ENCODE measurements at places on chromosomes 7 and 10.
A peak's percentile ranks its signal among the peaks of the same experiment; 100 is the strongest.

DNA sequence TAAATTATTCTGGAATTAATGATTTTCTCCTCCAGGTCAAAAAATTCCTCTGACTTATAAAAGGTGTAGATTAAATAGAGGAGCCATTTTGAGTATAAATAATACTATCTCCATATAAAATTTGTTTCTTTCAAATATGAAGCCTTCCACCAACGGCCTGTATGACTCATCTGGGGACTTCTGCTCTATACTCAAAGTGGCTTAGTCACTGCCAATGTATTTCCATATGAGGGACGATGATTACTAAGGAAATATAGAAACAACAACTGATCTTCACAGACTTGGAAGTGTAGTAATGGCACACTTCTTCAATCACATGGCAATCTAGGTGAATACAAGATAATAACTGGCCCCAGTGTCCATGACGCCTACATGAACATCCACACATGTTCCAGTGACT, 335.6 kb upstream of the HGF start:
- no peak for DNase-seq

- no peak for DNase-seq
These were observed 19.6 kb upstream of the INPP5A start for GRCh38 chr10:132517951-132518521.

GRCh38 chr10:46312953-46313352, 26.2 kb downstream of the ANTXRL start:
- no peak for DNase-seq

GRCh38 chr10:35126530-35127288, at the start of gene CREM:
CREM (plus strand) TSS chr10:35126846; CDS start chr10:35137836, 10,990 bp downstream.
- DNase-seq = peak; percentile 59

DNA sequence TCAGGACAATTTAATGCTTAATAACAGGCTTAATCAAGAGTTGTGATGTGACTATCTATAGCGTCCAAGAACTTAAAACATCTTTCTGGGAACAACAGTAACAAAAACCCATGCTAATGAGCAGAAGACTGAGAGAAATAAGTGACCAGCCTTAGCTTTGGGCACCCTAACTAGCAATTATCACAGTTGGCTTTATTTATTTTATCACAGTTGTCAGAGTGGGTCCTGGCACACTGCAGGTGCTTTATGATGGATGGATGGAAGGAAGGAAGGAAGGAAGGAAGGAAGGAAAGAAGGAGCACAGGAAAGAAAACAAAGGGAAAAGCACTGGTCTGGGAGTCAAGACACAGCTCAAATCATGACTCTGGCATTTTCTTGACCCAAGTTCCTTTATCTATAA, 181.1 kb downstream of the SKAP2 start:
- no peak for DNase-seq

DNA sequence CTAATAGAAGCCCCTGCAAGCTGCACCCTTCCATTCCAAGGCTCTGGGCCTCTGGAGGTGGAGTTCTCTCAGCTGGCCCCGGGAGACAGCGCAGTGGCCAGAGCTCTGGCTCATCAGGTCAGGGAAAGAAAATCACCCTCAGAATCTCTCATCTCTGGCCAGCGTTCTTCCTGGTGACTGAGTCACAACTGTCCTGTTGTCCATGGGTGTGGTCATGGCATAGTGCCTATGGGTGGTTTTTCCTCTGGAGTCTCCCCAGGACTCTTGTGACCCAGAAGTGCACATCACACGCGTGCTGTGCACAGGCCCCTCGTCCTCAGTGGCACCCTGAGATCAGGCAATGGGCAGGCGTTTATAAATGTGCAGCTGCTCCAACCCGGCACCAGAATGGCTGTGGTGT, 27.4 kb upstream of the FXYD4 start:
- no peak for DNase-seq

GRCh38 chr10:3805201-3805790, 20.3 kb upstream of the KLF6 start:
- DNase-seq = no peak

DNA sequence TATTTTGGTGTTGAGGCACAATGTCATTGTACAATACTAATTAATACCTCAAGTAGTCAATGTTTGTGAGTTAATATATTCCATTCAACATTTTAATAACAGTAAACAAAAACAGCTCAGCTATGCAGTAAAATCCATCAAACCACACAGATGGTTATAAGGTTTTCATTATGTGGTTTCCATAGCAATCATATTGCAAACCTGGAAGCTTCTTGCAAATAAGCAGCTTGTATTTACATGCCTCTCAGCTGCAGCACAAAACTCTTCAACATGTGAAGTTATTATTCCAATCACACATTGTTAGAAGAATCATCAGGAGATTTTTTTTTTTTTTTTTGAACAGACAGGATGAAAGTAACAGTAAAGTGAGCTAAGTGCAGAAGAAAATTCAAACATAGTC, 170.2 kb downstream of the SKAP2 start:
- no peak for DNase-seq

GRCh38 chr10:71272056-71272771, 46.8 kb upstream of the SLC29A3 start:
- DNase-seq = no peak

DNA sequence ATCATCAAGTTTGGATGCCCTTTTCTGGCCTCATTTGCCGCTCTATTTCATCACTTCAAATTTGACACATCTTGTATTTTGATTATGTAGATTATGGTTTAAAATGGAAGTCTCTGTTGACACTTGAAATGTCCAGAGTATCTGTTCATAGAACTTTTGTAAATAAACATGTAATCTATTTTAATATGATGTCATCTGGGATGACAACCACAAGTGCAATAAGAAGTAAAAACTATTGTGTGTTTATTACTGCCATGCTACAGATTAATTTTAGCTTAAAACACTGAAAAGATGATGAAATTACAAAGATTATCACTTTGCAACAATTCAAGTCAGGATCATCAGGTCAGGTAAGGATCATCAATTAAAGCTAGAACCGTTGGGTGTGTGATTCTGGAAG, 30.0 kb downstream of the CYP2C8 start:
- DNase-seq = no peak

DNA sequence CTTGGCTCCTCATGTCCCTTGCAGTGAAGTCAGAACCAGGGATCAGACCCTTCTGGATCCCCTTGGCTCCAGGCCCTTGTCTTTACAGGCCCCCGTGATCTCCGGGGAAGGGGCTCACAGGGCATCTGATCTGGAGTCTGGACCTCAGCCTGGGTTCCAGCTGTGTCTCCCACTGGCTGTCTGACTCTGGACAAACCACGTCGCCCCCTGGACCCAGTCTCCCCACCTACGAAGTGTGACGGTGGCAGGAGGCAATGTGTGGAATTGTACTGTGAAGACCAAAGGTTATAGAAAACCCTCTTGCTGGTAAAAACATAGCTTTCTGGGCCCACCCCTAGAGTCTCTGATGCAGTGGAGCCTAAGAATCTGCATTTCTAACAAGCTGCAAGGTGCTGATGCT, 15.5 kb upstream of the C10orf71 start:
- no peak for DNase-seq

- DNase-seq = no peak
These were observed 18.1 kb downstream of the LSM8 start for GRCh38 chr7:118202061-118202460.

DNA sequence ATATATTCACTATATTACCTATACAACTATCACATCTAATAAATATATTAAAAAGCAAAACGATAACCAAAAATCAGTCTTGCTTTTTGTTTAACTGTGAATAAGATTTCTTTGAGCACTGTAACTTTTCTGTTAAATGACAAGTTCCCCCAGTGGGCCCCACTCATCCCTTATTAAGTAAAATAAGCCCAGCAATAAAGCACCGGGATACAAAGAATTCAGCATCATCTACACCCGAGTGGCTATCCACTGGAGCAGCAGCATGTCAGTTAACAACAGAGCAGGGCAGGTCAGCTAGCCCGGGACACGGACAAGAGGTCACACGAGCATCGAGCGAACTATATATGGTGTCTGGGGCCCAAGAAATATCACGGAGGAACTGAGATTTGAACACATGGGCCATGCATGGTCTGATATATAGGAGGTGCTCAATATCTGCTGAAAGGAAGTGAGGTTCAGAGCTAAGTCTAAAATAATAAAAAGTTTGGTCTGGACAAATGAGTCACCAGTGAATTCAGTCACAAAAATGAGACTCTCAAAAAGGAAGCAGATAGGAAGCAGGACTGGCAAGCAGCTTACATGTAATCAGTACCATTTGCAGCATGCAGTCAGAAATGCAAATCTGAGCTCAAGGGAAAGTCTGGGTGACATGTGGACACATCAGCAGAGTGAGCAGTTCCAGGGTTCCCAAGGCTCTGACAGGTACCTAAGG, 4.1 kb downstream of the ERCC6 start:
- no peak for DNase-seq

GRCh38 chr7:45689011-45689796, 115.0 kb downstream of the ADCY1 start:
- no peak for DNase-seq

DNA sequence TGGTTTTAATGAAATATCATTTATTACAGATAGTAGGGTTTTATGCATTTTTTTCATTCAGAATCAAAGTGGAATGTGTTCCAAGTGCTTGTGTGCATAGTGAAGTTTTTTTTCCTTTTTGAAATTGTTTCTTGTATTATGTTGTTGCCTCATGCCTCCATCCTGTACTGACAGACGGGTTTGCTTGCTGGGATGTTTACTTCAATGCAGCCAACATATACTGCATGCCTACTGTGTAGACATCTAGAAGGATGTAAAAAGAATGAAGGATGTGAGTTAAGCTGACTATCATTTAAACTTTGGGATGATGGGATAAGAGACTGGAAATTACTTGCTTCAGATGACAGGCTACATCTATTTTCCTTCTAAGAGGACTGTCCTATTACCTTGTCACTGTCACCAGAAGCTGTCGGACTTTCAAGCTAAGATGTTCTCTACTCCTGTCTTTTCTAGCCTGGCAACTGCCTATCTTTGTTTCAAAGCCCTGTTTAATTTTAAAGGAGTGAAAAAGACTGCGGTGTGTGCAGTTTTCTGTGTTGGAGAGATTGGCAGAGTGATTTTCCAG, 243.7 kb downstream of the CDK14 start:
- DNase-seq = no peak

GRCh38 chr10:34667177-34667576, 147.9 kb downstream of the PARD3 start:
- no peak for DNase-seq

DNA sequence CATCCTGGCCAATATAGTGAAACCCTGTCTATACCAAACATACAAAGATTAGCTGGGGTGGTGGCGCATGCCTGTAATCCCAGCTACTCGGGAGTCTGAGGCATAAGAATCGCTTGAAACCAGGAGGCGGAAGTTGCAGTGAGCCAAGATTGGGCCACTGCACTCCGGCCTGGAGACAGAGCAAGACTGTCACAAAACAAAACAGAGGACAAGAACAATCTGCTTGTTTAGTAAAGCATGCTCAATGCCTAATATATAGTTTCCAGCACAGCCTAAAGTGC, 1.8 kb upstream of the SEC24C start:
- DNase-seq = no peak

DNA sequence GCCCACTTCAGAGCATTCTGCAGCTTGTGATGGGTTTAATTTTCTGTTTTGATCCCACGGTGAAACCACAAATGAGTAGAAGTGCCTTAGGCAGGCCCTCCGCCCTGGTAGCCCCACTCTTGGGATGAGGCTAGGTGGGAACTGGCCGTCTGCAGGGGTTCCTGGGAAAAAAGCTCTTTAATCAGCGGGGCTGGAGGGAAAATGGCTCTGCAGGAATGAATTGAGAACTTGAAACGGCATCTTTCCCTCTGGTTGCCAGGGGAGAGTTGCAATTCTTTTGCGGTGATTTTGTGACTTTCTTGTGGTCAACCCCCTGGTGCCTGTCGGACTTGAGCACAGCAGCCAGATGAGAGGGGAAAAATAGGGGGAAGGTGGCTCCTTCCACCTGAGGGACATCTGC, 32.7 kb downstream of the COL26A1 start:
- DNase-seq = no peak

GRCh38 chr7:41134300-41135255, 568.3 kb downstream of the INHBA start:
- no peak for DNase-seq

- DNase-seq = no peak
These were observed 797.6 kb upstream of the MBL2 start for GRCh38 chr10:53570221-53570620.

- no peak for DNase-seq
These were observed 70.9 kb upstream of the AMPH start for GRCh38 chr7:38702002-38702535.

GRCh38 chr10:15879058-15879457, 18.8 kb upstream of the MINDY3 start:
- no peak for DNase-seq

DNA sequence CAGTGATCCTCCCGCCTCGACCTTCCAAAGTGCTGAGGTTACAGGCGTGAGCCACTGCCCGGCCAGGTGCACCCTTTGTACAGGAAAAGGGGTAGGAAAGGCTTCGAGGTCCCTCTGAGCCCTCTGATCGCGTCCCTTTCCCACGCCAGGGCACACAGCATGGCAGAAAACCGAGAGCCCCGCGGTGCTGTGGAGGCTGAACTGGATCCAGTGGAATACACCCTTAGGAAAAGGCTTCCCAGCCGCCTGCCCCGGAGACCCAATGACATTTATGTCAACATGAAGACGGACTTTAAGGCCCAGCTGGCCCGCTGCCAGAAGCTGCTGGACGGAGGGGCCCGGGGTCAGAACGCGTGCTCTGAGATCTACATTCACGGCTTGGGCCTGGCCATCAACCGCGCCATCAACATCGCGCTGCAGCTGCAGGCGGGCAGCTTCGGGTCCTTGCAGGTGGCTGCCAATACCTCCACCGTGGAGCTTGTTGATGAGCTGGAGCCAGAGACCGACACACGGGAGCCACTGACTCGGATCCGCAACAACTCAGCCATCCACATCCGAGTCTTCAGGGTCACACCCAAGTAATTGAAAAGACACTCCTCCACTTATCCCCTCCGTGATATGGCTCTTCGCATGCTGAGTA, 871 bp downstream of the POP7 start:
- DNase-seq = no peak

- DNase-seq = no peak
These were observed 85.4 kb downstream of the NEURL1 start for GRCh38 chr10:103578782-103579382.

GRCh38 chr10:33381451-33382215, 47.2 kb upstream of the NRP1 start:
- DNase-seq = no peak

DNA sequence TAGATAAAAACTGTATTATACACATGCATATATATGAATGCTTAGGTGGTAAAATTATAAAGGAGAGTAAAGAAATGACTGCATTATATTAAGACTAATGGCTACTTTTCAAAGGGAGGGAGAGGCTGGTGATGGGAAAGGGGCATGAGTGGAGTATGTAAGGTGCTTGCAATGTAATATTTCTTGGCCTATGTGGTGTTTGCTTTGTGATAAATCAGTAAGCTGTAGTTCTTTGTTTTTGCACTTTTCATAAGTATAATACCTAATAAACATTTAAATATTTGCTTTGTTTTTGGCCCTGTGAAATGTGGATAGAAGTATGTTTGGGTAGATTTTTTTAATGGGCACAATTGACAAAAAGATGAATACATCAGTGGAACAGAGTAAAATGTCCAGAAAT, 25.9 kb downstream of the AGBL3 start:
- no peak for DNase-seq

Data from NCI-H187 (cell line).